ENCODE measurements at places on chromosomes 12 and 14. TPM values are rescaled to one million over a fixed set of nuclear protein-coding genes. Genes with fewer than 3 reads are reported as not detected.

CACNA2D4 gene
- polyA plus RNA-seq, result 1.9 TPM

MDGA2 gene
- 2.2 TPM for polyA plus RNA-seq

TRMT5 gene
- 25.8 TPM for polyA plus RNA-seq

KRT7 gene
- 121 TPM for polyA plus RNA-seq

CD27 gene
- 0.62 TPM for polyA plus RNA-seq

CRACR2A gene
- polyA plus RNA-seq, result 1.5 TPM

KRAS gene
- polyA plus RNA-seq, result 46.5 TPM

IL31 gene
- not detected for polyA plus RNA-seq

IRAK4 gene
- 12.2 TPM for polyA plus RNA-seq

FOXJ2 gene
- polyA plus RNA-seq, result 20.1 TPM

FAM90A1 gene
- polyA plus RNA-seq, result 1.7 TPM

AJUBA gene
- polyA plus RNA-seq, result 92.4 TPM

KITLG gene
- 40.9 TPM for polyA plus RNA-seq

TEX52 gene
- 0.40 TPM for polyA plus RNA-seq

CLEC14A gene
- 16.4 TPM for polyA plus RNA-seq

PPM1H gene
- 31.2 TPM for polyA plus RNA-seq

HOXC9 gene
- polyA plus RNA-seq, result 20.7 TPM

CACNA1C gene
- 8.0 TPM for polyA plus RNA-seq

TAS2R50 gene
- polyA plus RNA-seq, result not detected

RGS6 gene
- 0.94 TPM for polyA plus RNA-seq

SIRT4 gene
- 4.0 TPM for polyA plus RNA-seq

DTD2 gene
- 18.9 TPM for polyA plus RNA-seq

KCNMB4 gene
- polyA plus RNA-seq, result 19.1 TPM

PLEKHG7 gene
- polyA plus RNA-seq, result 0.69 TPM

ASB2 gene
- 0.30 TPM for polyA plus RNA-seq

KRT81 gene
- not detected for polyA plus RNA-seq

AMN gene
- polyA plus RNA-seq, result 22.6 TPM

C12orf60 gene
- polyA plus RNA-seq, result 4.8 TPM

A2M gene
- polyA plus RNA-seq, result 247 TPM

AKAP3 gene
- 4.1 TPM for polyA plus RNA-seq

SYNE3 gene
- polyA plus RNA-seq, result 1.7 TPM

ASCL1 gene
- 0.14 TPM for polyA plus RNA-seq

NYNRIN gene
- polyA plus RNA-seq, result 48.0 TPM

EFCAB11 gene
- polyA plus RNA-seq, result 22.1 TPM

ABHD12B gene
- 0.80 TPM for polyA plus RNA-seq

PIP4K2C gene
- polyA plus RNA-seq, result 44.4 TPM

HCAR2 gene
- 0.26 TPM for polyA plus RNA-seq

KHNYN gene
- polyA plus RNA-seq, result 45.5 TPM

PDZRN4 gene
- polyA plus RNA-seq, result 4.3 TPM

RTL1 gene
- not detected for polyA plus RNA-seq

CCNT1 gene
- 26.1 TPM for polyA plus RNA-seq
